ENCODE measurements at places on chromosomes 11 and 22. TPM values are rescaled to one million over a fixed set of nuclear protein-coding genes. Genes with fewer than 3 reads are reported as not detected.

The GRAMD4 gene
- total RNA-seq = 17.0 TPM

The EXT2 gene
- total RNA-seq = 194 TPM

The KCNC1 gene
- total RNA-seq = not detected

The OTOG gene
- total RNA-seq = not detected

The HPX gene
- 0.59 TPM for total RNA-seq

The SPDYC gene
- total RNA-seq = not detected

The FOLR3 gene
- total RNA-seq = 0.88 TPM

The GGTLC3 gene
- total RNA-seq = not detected

The CASP12 gene
- not detected for total RNA-seq

The BCO2 gene
- total RNA-seq = 2.4 TPM

The ENTHD1 gene
- not detected for total RNA-seq

The CLNS1A gene
- 85.8 TPM for total RNA-seq

The ZNF214 gene
- total RNA-seq = 4.7 TPM

The MRGPRE gene
- total RNA-seq = under 0.01 TPM

The KLHL35 gene
- total RNA-seq = 4.3 TPM

The CD82 gene
- total RNA-seq = 14.7 TPM

The GAL3ST3 gene
- total RNA-seq = not detected

The EMID1 gene
- total RNA-seq = 0.29 TPM

The WBP2NL gene
- 0.72 TPM for total RNA-seq

The CAVIN3 gene
- 314 TPM for total RNA-seq

The OR51T1 gene
- not detected for total RNA-seq

The CHADL gene
- 1.2 TPM for total RNA-seq

The FAM227A gene
- 3.3 TPM for total RNA-seq

The TMEM86A gene
- total RNA-seq = 4.1 TPM

The SPTBN2 gene
- total RNA-seq = 2.2 TPM

The APOA4 gene
- total RNA-seq = not detected

The SFI1 gene
- 16.6 TPM for total RNA-seq

The RABL2B gene
- total RNA-seq = 17.7 TPM

The P4HA3 gene
- 8.7 TPM for total RNA-seq

The DDTL gene
- 1.8 TPM for total RNA-seq

The PHOX2A gene
- not detected for total RNA-seq

The MMP12 gene
- total RNA-seq = 0.36 TPM

The TPBGL gene
- total RNA-seq = not detected

The NXPE2 gene
- 0.29 TPM for total RNA-seq

The SERHL2 gene
- total RNA-seq = 2.9 TPM

The TMA7B gene
- not detected for total RNA-seq

The SYCE3 gene
- not detected for total RNA-seq

The UBQLN3 gene
- under 0.01 TPM for total RNA-seq

The TMEM121B gene
- total RNA-seq = not detected

The OR56A1 gene
- under 0.01 TPM for total RNA-seq

The CRYBA4 gene
- total RNA-seq = not detected

The TRIM48 gene
- total RNA-seq = not detected

The ARL2 gene
- total RNA-seq = 78.5 TPM

The OR10A2 gene
- not detected for total RNA-seq

The C22orf23 gene
- total RNA-seq = 0.72 TPM

The AMBRA1 gene
- 29.7 TPM for total RNA-seq

The CNIH2 gene
- under 0.01 TPM for total RNA-seq

The MMP13 gene
- 2.5 TPM for total RNA-seq

The BAIAP2L2 gene
- total RNA-seq = 0.88 TPM

The SMIM35 gene
- total RNA-seq = not detected

The LRRC32 gene
- total RNA-seq = 37.6 TPM

Measured in osteoblast (primary cell).